ENCODE measurements at places on chromosomes 4 and X.
A peak's percentile ranks its signal among the peaks of the same experiment; 100 is the strongest.

DNA sequence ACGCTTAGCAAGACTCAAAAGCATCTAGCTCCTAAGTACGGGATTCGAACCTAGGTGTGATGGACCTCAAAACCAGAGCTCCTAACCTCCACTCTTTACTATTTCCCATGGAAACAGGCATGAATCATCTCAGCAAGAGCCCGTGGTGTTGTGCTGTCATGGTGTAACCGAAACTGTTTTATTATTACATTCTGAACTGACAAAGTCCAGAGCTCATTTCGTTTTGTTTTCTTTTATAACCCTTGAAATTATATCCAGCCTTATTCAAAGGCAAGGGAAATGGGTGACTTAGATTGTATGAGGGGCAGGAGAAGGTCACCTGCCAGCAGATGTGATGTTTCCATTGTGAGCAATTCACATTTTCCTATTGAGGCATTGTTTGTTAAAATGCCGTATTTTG lies 301.1 kb downstream of the FRMPD4 start:
- no peak for DNase-seq

GRCh38 chr4:187929024-187929423 lies 66.5 kb upstream of the ZFP42 start:
- DNase-seq: no peak

DNA sequence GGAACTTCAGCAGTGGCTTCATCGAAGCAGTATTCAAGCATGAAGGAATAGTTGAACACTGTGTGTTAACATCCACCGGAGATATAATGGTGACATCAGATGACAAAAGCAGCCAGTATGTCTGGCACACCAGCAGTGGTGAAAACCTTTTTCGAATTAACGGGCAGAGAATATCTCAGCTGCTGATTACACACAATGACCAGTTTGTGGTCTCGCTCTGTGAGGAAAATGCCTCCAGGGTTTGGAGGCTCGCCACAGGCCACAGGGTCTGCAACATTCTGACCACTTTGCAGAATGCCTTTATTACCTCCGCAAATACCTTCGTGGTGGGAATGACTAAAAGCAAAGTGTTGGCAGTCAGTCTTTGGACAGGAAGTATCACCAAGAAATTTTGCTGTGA lies 201.5 kb downstream of the NWD2 start:
- no peak for DNase-seq

GRCh38 chr4:185137233-185137925 lies 5.7 kb upstream of the SLC25A4 start:
- no peak for DNase-seq

DNA sequence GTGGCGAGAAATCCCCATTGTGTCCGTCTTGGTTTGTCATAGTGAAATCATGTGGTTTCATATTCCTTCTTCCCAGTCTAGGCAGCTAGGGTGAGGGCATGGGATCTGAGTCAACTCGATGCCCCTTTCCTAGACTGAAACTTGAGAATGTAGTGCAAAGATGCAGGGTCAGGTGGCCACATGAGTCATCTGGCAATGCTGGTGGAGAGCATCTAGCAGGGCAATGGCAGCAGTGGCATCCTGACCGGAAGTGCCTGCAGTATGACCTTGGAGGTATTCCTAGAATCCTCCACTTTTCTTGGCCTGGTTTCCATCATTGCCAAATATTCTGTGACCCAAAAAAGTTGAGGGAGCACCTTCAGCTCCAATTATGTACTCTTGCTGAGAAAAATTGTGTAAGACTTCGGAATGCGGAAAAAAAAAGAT lies 39.1 kb upstream of the TMEM184C start:
- DNase-seq: no peak

GRCh38 chr4:2934077-2934812 lies 29.0 kb downstream of the NOP14 start:
- DNase-seq: peak; percentile 41

- DNase-seq: no peak
Observed at GRCh38 chr4:1235381-1236102, 13.4 kb downstream of the CTBP1 start.

- DNase-seq: no peak
Observed at GRCh38 chr4:16029262-16029661, 54.6 kb downstream of the PROM1 start.

- DNase-seq: no peak
Observed at GRCh38 chr4:80033581-80033980, 39.4 kb downstream of the ANTXR2 start.

DNA sequence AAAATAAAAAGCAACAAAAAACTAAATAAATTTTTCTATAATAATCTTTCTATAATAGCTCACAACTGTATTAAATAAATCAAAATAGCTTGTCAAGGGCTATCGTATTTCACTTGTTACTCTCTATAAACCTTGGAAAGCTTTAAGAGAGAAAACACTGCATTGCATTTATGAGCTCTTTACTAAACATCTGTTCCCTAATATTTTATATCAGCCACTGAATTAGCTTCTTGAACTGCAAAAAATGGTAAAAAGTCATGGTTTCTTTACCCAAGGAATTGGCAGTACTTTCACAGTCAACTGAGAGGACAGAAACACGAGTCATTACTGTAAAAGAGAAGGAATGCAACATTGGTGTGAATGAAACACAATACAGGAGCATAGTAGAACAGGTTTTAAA lies 671.2 kb downstream of the PCDH18 start:
- DNase-seq: no peak

- DNase-seq: no peak
Observed at GRCh38 chr4:150329373-150329772, 251.1 kb downstream of the DCLK2 start.

GRCh38 chr4:40256329-40256728 lies 59.5 kb downstream of the RHOH start:
- DNase-seq: no peak

- DNase-seq: no peak
Observed at GRCh38 chr4:158314756-158315487, 104.6 kb downstream of the TMEM144 start.

DNA sequence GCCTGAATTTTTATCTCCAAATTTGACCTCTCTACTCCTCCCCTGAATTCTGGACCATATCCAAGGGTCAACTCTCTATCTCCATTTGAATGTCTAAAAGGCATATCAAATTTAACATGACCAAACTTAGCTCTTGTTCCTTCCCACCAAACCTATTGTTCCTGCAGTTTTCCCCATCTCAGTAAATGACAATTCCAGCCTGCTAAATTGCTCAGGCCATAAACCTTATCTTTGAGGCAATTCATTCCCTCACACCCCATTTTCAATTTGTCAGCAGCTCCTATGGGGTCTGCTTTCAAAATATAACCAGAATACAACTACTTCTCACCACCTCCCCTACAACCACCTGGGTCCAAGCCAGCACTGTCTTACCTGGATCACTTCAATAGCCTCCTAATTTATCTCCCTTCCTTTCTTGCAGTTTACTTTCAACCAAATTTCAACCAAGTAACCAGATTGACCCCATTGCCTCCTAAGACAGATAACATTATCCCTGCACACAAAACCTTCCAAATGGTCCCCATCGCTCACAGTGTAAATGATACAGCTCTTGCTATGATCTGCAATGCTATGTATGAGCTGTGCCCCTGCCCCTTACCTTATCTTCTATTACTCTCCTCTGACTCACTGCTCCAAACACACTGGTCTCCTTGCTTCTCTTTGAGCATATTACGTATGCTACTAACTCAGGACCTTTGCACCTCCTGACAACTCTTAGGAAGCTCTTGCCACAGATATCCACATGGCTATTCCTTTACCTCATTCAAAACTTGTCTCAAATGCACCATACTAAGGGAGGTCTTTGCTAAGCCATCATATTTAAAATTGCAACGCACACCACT lies 66.0 kb downstream of the CAMK2D start:
- DNase-seq: no peak

DNA sequence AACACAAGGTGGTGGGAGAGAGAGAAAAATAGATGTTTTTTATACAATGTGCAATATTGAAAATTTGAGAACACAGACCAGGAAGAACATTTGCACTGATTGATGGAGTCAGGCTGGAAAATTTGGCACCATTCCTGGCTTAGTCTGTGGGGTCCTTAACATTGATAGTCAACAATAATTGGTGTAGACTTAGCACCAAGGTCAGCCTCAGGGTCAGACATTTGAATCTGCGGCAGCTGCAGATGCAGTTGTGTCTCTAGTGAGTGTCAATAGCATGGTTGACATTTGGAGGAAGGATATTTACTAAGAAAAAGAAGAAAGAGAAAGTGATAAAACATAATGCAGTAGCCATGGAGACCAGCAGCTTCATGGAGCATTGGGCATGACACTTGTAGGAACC lies 31.5 kb upstream of the GLRA3 start:
- no peak for DNase-seq

- no peak for DNase-seq
Observed at GRCh38 chr4:91025241-91026148, 898.3 kb downstream of the CCSER1 start.

- no peak for DNase-seq
Observed at GRCh38 chr4:85478576-85478975, 3.6 kb downstream of the ARHGAP24 start.

DNA sequence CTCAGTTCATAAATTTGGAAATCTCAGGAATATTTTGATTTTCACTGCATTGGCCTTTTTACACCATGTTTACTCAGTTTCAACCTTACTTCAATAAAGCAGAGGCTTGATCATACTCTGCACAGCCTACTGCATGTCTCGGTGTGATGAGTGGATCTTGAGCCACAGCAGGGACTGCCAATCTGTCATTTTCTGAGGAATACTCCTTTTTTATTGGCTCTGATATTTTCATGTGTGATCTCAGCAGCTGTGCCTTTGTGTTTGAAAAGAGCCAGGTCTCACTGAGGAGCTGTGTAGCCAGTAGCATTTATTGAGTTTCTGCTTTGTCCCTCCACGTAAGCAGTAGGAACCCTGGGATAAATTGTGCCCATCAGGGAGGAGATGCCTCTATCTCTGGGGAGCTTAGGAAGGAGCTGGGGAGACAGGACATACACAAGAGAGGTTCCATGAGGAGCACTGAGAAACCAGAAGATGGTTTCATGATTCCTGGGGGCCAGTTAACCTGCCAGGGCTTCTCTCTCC lies 18.9 kb upstream of the TRIM2 start:
- DNase-seq: no peak

GRCh38 chrX:31580726-31581125 lies 508.9 kb upstream of the FTHL17 start:
- DNase-seq: no peak

- no peak for DNase-seq
Observed at GRCh38 chr4:121155893-121156292, 8.2 kb downstream of the TNIP3 start.

DNA sequence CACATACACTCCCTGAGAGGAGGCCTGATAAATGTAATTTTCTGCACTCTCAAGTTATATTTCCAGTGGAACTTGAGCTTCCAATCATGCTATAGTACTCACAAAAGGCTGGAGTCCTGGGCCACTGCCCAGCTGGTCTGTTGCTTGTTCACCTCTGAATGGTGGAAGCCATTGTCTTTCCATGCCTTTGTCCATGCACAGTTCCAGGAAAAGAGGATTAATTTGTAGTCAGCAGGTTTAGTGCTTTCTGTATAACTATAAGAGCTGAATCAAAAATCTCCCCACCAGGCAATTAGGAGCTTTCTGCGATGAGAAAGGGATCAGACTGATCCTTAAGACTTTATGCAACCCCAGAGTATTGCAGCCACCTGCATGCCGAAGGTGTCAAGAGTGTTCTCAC lies 195.4 kb upstream of the PGRMC2 start:
- DNase-seq: no peak

GRCh38 chrX:47239199-47239598 lies 6.4 kb downstream of the USP11 start:
- no peak for DNase-seq

DNA sequence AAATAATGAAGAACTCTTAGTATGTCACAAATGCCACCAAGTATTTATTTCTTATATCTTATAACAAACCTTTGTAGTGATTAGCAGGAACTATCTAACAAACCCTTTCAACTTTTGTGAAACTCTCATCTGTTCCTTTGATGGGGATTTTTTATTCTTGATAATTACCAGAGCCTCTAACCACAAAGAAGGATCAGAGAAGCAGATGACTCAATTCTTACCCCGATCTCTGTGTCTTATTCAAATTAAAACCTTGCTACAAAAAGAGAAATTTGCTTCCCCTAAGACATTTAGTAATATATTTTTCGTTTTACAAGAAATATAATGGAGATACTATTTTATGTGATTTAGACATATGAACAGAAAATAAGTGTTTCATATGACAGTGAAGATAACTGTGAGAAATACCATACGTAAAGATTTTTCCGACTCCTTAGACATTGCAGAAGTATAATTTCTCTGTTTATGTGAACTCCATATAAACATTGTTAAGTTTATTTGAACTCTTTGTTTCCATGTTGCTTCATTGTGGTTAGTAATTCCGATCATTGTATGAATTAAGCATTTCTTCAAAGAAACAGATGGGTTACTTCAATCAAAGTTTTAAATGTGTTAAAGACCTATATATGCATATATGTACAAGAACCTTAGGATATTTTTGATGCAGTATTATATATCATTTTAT lies 205.4 kb downstream of the CFAP299 start:
- no peak for DNase-seq
